ENCODE measurements at places on chromosomes 2 and 18. TPM values are rescaled to one million over a fixed set of nuclear protein-coding genes. Genes with fewer than 3 reads are reported as not detected.

DNA sequence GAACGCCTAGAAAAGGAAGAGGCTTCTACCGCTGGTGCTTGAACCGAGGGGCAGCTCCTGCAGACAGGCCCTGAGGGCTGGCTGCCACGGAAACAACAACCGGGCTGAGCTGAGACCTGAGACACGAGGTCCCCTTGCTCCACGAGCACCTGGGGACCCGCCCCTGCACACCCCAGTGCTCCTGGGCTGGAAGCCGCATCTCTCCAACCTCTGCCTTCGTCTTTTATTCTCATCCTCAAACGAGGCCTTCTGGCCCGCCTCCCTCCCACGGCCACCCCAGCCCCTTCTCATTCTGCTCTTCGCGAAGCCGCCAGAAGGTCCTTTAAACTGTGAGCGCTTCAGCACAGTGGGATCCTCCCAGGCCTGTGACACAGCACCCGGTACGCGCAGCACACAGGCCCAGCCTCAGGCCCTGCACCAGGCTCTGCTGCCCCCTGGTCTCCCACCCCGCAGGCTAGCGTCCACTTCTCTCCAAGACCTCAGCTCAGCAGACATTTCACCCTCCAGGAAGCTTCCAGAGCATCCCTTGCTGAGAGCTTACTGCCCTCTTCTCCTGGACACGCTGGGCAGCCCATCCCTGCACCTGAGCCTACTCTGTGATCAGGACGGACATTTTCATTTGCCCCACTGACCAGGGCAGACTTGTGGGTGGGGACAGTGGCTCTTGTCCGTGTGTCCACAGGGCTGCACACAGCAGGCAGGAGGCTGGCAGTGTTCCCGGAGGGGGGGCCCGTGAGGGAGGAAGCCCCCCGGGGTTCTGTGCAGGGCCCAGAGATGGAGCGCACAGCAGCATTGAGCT, 149.7 kb downstream of the PXDN start:
- H3K4me3 ChIP-seq = no peak overlapping the region
- H3K36me3 ChIP-seq = no peaks in the 10 kb centered on the region
- DNase-seq = no peak
- H3K4me1 ChIP-seq = no peaks in the 10 kb centered on the region
- peaks cover 24% of the 10 kb centered on the region for H3K27me3 ChIP-seq

CFAP65 gene
- polyA plus RNA-seq = not detected

GRCh38 chr2:221569871-221570270, 2.2 kb downstream of the EPHA4 start:
- H3K4me1 ChIP-seq = peaks cover 42% of the 10 kb centered on the region
- DNase-seq = no peak
- H3K27me3 ChIP-seq = peaks cover 35% of the 10 kb centered on the region
- no peaks in the 10 kb centered on the region for H3K36me3 ChIP-seq

DNA sequence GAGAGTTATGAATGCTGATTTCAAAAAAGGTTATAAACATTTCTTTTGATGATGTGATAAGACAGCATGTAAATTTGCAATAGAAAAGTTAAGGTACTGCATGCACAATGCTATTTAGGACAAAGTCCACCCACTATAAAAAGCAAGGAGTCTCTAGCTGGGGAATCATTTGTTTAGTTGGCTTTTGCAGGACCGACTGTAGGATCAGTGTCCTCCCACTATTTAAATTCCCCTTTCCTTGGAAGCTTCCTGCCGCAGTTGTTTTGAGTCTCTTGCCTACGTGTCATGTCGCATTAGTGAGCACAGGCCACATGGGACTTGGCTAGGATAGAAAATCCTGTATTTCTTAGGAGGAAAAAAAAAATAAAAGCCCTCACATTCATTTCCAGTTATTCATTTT, 13.1 kb downstream of the QPCT start:
- H3K4me1 ChIP-seq = no peaks in the 10 kb centered on the region
- no peak overlapping the region for H3K4me3 ChIP-seq
- no peak overlapping the region for H3K27ac ChIP-seq
- no peak for DNase-seq

- no peak overlapping the region for H3K4me3 ChIP-seq
- H3K36me3 ChIP-seq = no peaks in the 10 kb centered on the region
- DNase-seq = peak; percentile 54
- peaks cover 17% of the 10 kb centered on the region for H3K4me1 ChIP-seq
- H3K27ac ChIP-seq = no peak overlapping the region
Observed at GRCh38 chr2:239275044-239275685, 125.7 kb downstream of the HDAC4 start.

ATOH8 gene
- not detected for polyA plus RNA-seq

- H3K4me1 ChIP-seq = no peaks in the 10 kb centered on the region
- no peak overlapping the region for H3K27ac ChIP-seq
- peaks cover 4% of the 10 kb centered on the region for H3K27me3 ChIP-seq
- H3K36me3 ChIP-seq = no peaks in the 10 kb centered on the region
- DNase-seq = no peak
Observed at GRCh38 chr18:23683671-23684070, 5.6 kb upstream of the LAMA3 start.

GRCh38 chr2:19723021-19723420, 178.8 kb downstream of the TTC32 start:
- no peaks in the 10 kb centered on the region for H3K4me1 ChIP-seq
- no peaks in the 10 kb centered on the region for H3K36me3 ChIP-seq
- H3K4me3 ChIP-seq = no peak overlapping the region

- no peak overlapping the region for H3K27ac ChIP-seq
- H3K4me1 ChIP-seq = peaks cover 3% of the 10 kb centered on the region
- no peak overlapping the region for H3K4me3 ChIP-seq
- H3K27me3 ChIP-seq = no peaks in the 10 kb centered on the region
Observed at GRCh38 chr2:148545390-148546256, 98.9 kb upstream of the EPC2 start.

GRCh38 chr18:24014062-24014985, at the start of gene TTC39C:
Gene TTC39C, plus strand, starts transcription at chr18:24014754. Its CDS starts 118 bp downstream, at chr18:24014872.
- H3K4me1 ChIP-seq = peaks cover 85% of the 10 kb centered on the region
- H3K36me3 ChIP-seq = no peaks in the 10 kb centered on the region
- H3K4me3 ChIP-seq = peak within 1 kb of the TSS; percentile 78
- no peaks in the 10 kb centered on the region for H3K27me3 ChIP-seq
- peak within 1 kb of the TSS; percentile 80 for H3K27ac ChIP-seq
- peak; percentile 81 for DNase-seq

- no peaks in the 10 kb centered on the region for H3K4me1 ChIP-seq
- H3K4me3 ChIP-seq = no peak overlapping the region
- no peaks in the 10 kb centered on the region for H3K27me3 ChIP-seq
Observed at GRCh38 chr2:50746526-50746925, 285.4 kb downstream of the NRXN1 start.

GRCh38 chr18:35671966-35672603, 90.5 kb downstream of the GALNT1 start:
- H3K4me1 ChIP-seq = no peaks in the 10 kb centered on the region
- H3K36me3 ChIP-seq = peaks cover under 1% of the 10 kb centered on the region
- H3K27ac ChIP-seq = no peak overlapping the region
- no peak for DNase-seq

DNA sequence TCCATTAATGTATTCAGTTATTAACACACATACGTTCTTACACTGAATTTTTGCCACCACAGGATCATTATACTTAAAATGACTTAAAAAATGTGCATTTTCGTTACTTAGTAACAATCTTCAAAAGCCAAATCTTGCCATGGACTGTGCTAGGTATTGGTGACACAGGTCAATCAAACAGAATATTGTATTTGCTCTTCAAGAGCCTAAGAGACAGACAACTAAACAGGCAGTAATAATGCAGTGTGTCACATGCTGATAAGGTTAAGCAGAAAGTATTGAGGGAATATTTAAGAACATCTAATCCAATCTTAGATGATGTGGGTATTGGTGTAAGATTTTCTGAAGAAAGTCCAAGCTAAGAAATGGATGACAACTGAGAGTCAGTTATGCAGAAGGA, 56.9 kb downstream of the FBXO11 start:
- no peaks in the 10 kb centered on the region for H3K27me3 ChIP-seq
- no peak overlapping the region for H3K4me3 ChIP-seq
- no peak for DNase-seq
- peaks cover 13% of the 10 kb centered on the region for H3K36me3 ChIP-seq
- H3K4me1 ChIP-seq = peaks cover 4% of the 10 kb centered on the region

DNA sequence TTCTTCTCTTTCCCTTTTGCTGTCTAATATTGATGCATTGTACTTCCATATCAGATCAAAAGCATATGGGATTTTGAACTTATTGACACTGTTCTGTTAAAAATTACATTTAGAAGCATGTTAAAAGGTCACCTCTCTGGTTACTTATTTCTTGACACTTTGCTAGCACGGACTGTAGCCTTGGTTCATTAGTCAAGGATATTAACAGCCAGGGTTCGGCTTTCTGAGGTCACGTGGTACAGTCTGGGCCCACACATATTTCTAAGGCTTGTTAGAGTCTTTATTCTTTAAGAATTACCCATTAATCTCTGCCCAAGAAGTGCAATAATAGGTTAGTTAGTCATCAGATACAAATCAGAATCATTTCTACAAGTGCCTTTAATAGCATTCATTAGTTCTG, 1035.8 kb upstream of the FANCL start:
- no peak for DNase-seq
- H3K27ac ChIP-seq = no peak overlapping the region
- H3K4me3 ChIP-seq = no peak overlapping the region
- no peaks in the 10 kb centered on the region for H3K27me3 ChIP-seq
- H3K36me3 ChIP-seq = no peaks in the 10 kb centered on the region

GRCh38 chr2:126978333-126978732, 79.6 kb downstream of the TEX51 start:
- H3K27ac ChIP-seq = no peak overlapping the region
- H3K4me3 ChIP-seq = no peak overlapping the region
- no peaks in the 10 kb centered on the region for H3K27me3 ChIP-seq
- no peak for DNase-seq

GRCh38 chr2:66522611-66523376, 87.9 kb downstream of the MEIS1 start:
- H3K4me1 ChIP-seq = no peaks in the 10 kb centered on the region
- no peak overlapping the region for H3K27ac ChIP-seq
- no peak for DNase-seq
- no peaks in the 10 kb centered on the region for H3K36me3 ChIP-seq

GRCh38 chr2:22281033-22281432, 1103.9 kb upstream of the KLHL29 start:
- no peaks in the 10 kb centered on the region for H3K4me1 ChIP-seq
- no peak overlapping the region for H3K4me3 ChIP-seq
- no peaks in the 10 kb centered on the region for H3K27me3 ChIP-seq
- no peaks in the 10 kb centered on the region for H3K36me3 ChIP-seq

GRCh38 chr2:31258351-31258750, 24.4 kb downstream of the EHD3 start:
- peaks cover 55% of the 10 kb centered on the region for H3K4me1 ChIP-seq
- peak; percentile 42 for DNase-seq
- H3K4me3 ChIP-seq = no peak overlapping the region
- H3K27me3 ChIP-seq = no peaks in the 10 kb centered on the region

GRCh38 chr2:140814141-140814540, 1316.7 kb downstream of the LRP1B start:
- no peaks in the 10 kb centered on the region for H3K27me3 ChIP-seq
- H3K4me3 ChIP-seq = no peak overlapping the region

DNA sequence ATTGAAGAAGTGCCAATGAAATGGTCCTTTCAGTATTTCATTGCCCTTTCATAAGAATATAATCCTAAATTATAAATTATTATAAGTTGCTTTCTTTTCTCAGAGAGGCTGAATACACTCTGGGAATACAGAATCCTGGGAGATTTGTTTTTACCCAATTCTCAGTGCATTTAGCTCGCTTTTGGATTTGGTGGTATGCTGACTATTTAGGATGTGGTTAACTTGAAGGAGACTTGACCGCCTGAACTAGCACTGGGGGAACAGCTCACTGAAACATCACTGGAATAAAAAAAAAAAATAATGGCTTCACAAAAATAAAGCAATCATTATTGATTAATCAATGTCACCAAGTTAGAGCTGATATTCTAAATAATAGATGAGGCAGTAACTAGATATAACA, 10.2 kb downstream of the TNFAIP6 start:
- no peaks in the 10 kb centered on the region for H3K36me3 ChIP-seq
- no peaks in the 10 kb centered on the region for H3K27me3 ChIP-seq
- no peak overlapping the region for H3K27ac ChIP-seq
- DNase-seq = no peak
- no peak overlapping the region for H3K4me3 ChIP-seq

DNA sequence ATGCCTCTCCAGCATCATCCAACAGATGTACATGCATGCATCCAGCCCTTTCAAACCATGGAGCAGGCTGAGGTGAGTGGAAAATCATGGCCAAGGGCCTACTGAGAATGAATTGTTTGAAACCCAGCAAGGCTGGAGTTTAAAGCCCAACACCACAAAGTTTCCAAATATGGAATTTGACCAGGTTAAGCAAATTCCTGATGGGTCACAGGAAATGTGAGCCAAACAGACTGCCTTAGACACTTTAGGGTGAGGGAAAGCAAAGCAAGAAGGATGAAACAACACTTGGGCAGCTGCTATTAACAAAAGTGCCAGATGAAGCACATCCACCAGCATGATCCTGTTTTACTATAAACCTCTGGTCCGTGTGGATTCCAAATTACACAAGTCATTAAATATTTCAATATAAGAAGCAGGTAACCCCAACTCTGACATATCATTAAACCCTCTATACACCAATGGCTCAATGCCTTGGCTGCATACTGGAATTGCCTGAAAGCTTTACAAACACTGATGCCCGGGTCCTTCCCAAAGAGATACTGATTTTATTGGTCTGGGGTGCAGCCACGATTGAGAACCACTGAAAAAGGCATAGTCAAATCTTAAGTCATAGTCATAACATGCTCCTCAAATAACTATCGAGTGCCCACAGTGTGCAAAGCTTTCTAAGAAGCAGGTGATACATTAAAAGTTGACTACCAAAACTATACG, 9.1 kb downstream of the KLF7 start:
- no peak overlapping the region for H3K4me3 ChIP-seq
- peaks cover 61% of the 10 kb centered on the region for H3K4me1 ChIP-seq
- no peaks in the 10 kb centered on the region for H3K36me3 ChIP-seq

LYPD6 gene
- not detected for polyA plus RNA-seq

- DNase-seq = no peak
- no peak overlapping the region for H3K4me3 ChIP-seq
Observed at GRCh38 chr2:137161250-137161649, 395.9 kb downstream of the THSD7B start.

MAP3K20 gene
- polyA plus RNA-seq = 2.2 TPM

TMEM247 gene
- not detected for polyA plus RNA-seq

GRCh38 chr2:78940998-78941397, 84.5 kb upstream of the REG3G start:
- no peak overlapping the region for H3K27ac ChIP-seq
- no peaks in the 10 kb centered on the region for H3K4me1 ChIP-seq
- no peak overlapping the region for H3K4me3 ChIP-seq
- H3K36me3 ChIP-seq = no peaks in the 10 kb centered on the region

CASP10 gene
- 16.0 TPM for polyA plus RNA-seq

DNA sequence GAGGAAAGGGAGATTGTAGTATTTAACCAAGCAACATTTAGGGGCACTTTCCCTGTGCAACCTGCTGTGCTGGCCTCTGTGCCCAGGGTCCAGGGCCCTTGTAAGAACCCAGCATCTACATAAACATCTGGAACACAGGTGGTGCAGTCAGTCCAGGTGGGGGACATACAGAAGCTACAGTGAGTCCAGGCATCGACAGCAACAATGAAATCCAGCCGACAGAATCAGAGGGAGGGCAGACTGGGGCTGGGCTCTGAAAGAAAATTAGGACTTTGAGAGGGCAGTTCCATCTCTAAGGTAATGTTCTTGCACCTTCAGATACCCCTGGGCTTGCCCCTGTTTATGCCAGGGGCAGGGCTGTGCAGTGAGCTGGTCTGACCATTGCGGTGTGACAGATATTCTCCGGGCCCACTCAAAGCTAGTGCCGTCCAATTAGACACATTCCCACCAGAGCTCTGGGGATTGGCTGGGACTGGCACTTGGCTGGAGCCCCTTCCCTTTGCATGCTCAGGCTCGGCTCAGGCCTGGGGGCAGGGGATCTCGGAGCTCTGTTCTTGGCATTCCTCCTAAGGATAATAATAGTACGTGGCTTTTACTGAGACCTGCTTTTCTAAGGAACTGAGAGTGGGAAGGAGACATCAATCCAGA, 5.4 kb downstream of the LBH start:
- peaks cover 76% of the 10 kb centered on the region for H3K36me3 ChIP-seq
- no peak overlapping the region for H3K27ac ChIP-seq
- no peaks in the 10 kb centered on the region for H3K27me3 ChIP-seq
- peaks cover 79% of the 10 kb centered on the region for H3K4me1 ChIP-seq
- no peak for DNase-seq

All from B cell (primary cell).